Left colon (tissue), 2 donors: ENCODE measurements at places on chromosomes 11 and 22.

DNA sequence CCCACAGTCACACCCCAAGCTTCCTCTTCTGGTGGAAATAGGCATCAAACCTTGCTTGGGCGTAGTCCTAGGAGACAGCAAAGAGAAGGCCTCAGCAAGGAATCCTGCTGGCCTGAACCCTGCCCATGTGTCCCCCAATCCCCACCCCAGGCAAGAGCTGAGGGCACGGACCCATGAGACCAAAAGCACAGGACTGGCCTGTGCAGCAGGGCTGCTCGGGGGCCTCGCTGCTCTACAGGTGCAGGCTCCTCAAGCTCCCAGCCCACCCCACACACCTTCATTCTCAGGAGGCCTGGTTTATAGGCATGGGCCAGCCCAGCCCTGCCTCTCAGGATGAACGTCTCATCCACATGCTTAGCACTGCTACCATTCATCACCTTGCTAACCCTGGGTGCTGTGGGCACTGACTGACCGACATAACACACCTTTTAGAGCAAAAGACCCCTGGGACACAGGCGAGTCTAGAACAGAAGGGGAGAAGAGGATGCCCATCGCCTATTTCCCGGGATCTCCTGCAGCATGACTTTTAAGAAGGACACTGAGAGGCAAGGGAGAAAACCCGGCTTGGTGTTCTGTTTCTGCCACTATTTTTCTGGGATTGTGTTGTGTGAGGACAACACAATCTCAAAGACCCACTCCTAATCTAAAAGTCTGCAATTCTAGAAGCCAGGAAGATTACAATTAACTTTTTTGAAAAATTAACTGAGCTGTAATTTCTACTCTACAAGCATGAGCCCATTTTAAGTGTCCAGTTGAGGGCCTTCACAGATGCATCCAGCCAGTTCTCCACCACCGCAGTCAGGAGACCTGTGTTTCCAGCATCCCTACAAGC, 15.4 kb downstream of the TCIRG1 start:
- no peak for DNase-seq

GRCh38 chr22:37999640-38000272, 15.4 kb upstream of the SOX10 start:
- DNase-seq, result no peak

DNA sequence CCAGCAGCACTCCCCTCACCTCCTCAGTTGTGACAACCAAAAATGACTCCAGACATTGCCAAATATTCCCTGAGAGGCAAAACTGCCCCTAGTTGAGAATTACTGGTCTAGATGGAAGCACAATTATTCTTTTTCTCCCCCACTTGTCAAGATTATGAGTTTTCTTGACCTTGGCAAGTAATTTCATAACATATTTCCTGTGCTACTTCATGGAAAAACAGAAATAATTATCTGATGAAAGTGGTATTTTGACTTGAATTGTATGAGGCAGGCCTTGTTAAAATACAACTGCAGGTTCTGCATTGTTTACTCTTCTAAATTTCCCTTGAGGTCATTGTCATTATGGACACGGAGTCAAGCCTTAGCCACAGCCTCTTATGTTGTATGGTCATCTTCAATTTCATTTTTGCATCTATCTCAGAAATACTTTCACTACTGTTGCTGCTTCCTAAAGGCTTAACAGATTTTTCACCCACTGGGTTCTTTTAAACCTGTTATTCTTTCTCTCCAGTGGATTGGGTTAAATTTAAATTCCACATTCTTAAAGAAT, 32.2 kb upstream of the LDLRAD3 start:
- no peak for DNase-seq

GRCh38 chr11:7642747-7643146, 30.6 kb downstream of the CYB5R2 start:
- no peak for DNase-seq

GRCh38 chr11:7759010-7759409, 37.7 kb downstream of the OR5P2 start:
- no peak for DNase-seq
